ENCODE measurements at places on chromosomes 16 and 17. TPM values are rescaled to one million over a fixed set of nuclear protein-coding genes. Genes with fewer than 3 reads are reported as not detected.

Gene OR1A1
- not detected for total RNA-seq

Gene CIITA
- total RNA-seq: 7.2 TPM

Gene EVPLL
- total RNA-seq: not detected

Gene NDUFB10
- 390 TPM for total RNA-seq

Gene TCAP
- total RNA-seq: 4,725 TPM

DNA sequence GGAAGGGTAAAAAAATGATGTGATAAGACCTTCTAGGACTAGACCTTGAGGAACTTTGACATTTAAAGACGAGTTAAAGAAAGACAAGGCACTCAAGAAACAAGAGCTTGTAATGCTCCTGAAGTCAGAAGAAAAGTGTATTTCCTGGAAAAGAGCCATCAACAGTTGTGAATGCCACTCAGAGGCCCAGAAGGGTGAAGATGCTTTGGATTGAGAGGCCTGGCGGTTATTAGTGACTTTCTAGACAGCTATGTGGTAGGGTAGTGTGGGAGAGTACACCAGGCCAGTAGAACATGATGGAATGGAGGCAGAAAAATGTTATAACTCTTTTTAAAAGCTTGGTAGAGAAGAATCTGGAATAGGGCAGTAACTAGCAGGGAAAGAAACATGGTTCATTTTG lies 34.1 kb upstream of the ANKFN1 start:
- DNase-seq: no peak

GRCh38 chr16:22189473-22190080 lies 16.5 kb upstream of the EEF2K start:
- DNase-seq: no peak

GRCh38 chr16:27319257-27319965 lies 5.6 kb downstream of the IL4R start:
- DNase-seq: peak; percentile 29

DNA sequence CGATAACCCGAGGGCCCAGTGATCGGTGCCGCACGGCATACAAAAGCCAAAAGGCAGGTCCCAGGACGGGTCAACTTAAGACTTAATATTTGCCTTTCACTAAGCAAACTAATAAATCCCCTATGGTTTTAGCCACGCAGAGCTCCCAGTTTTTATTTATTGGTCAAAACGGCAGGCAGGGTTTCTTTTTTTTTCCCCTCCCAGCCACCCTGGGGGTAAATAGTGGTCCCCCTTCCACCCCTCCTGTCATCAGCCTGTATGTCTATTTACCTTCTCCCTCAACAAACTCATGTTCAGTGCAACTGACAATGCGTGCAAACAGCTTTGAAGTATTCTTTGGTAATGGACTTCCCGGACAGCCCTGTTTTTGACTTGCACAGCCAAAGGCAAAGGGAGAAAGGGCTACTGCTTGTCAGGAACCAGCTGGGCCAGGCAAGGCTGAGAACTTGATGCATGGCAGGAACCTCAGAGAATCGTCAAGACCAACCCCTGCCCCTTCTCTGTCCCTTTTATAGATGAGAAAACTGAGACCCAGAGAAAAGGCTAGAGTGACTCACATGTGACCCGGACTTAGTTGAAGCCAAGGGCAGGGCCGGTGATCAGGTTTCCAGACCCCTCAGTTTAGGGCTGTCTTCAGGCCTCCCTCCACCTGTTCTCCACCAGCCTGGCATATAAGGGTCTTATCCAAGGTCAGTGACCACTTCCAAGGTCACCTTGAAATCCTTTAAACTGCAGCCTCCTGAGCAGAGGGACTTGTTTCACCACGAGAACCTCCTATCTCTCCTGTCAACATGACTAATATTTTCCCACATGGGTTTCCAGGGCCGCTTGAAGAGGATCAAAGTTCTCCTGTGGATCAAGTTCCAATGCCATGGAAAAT lies 279.0 kb downstream of the SOX9 start:
- DNase-seq: no peak

DNA sequence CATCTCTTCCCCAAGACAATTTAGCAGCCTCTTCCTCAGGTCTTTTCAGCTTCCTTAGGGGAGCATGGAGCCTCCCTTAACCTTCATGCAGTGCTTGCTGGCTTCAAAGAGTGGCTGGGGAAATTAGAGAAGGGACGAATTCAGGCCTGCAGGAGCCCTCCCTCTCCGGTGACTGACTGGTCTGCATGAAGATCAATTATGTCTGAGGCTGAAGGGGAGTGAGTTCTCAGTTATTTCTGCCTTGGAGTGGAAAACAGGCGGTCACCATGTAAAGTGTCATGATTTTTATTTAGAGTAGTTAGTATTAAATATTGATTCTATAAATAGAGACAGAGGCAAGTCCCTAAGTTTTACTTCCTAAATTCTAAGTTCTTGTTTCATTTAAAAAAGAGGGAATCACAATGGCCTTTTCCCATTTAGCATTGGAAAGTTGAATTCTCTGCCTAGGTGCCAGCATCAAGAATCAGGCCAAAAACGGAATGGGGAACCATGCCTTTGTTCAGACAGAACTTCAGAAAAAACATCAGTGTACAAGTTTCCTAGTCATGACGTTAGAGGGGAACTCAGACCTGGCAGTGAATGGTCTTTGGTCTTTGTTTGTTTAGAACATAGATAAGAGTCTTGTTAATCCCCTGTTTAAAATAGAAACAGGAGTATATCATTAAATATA lies 4.4 kb downstream of the GABARAPL2 start:
- no peak for DNase-seq

DNA sequence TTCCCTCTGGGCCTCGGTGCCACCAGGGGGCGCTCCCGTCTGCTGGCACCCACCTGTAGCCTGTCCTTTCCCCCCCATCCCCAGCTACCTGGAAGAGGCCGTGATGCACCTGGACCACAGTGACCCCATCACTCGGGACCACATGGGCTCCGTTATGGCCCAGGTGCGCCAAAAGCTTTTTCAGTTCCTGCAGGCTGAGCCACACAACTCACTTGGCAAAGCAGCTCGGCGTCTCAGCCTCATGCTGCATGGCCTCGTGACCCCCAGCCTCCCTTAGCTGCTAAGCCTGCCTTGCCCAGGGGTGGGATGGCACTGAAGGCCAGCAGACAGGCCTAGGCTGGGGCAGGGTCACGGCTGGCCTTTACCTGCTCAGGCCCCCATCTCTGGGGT lies 818 bp upstream of the NRN1L start:
- no peak for DNase-seq

DNA sequence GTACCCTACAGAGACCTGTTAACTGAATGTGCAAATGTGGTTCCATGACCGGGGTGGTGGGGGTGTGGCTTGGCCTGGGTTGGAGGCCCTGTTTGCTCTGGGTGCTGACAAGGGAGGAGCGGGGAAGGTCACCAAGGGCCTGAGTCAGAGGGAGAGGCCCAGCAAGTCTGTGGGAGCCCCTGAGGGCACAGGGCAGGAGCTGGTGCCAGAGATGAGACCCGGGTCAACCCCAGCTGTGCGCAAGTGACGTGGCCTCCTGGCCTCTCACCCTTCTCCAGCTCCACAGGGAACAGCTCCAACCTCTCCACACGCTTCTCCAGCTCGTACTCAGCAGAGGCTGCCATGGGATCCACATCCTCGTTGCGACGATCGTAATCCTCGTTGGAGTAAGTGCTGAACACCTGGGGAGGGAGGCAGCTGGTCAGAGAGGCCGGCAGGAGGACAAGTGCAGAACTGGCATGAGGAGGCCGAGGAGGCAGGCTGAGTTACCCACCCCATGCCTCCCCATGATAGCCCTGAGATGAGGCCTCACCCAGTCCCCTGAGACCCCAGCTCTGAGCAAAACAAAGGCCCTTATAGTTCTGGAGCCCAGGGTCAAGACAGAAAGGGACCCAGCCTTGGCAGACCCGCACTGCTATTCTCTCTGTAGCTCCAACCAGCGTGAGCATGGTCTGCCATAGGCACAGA lies 5.5 kb downstream of the PPP1R9B start:
- DNase-seq: no peak

DNA sequence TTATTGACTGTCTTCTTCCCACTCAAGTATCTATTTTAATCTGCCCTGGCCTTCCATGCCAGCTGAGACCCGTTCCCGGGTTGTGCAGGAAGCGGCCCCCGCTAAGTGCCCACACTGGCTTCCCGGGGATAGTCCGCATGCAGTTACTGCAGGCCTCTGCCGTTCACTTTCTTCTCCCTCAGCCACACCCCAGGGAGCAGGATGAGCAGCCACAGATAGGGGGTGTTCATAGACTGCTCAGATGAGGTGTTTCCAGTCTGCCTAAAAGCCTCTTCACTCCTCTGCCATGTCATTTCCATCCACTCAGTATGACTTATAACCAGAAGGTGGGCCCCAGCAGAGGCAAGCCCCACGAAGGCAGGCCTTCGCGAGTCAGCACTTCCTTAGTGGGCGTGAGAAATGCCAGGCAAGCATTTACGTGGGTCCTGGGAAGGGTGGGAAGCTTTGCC lies 7.7 kb downstream of the MED9 start:
- DNase-seq: no peak

DNA sequence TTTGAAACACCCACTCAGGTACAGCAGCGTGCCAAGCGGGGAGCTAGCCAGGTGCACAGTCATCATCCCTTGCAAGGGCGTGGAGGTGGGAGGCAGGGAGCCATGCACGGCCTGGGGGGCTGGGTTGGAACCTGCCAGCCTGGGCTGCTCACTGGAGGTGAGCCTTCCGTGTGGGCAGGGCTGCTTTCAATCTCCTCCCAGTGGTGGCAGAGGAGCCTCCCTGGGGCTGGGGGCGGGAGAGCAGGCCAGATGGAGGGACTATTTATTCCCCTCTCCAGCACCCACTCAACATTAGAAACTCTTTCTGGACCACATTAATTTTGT lies 90.3 kb downstream of the KATNIP start:
- DNase-seq: no peak

GRCh38 chr17:49572226-49572625 lies 3.4 kb upstream of the NXPH3 start:
- DNase-seq: peak; percentile 67

DNA sequence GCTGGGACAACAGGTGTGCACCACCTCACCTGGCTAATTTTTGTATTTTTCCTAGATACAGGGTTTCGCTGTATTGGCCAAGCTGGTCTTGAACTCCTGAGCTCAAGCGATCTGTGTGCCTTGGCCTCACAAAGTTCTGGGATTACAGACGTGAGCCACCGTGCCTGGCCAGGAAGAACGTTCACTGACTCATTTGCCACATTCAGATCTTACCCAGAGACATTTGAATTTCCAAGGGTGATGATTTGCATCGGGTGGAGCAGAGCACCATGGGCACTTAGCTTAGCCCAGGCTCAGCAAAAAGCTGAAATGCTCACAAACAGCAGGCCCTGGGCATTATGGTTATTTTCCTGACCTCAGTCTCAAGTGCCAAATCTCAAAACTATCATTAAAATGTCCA lies 14.5 kb upstream of the ADORA2B start:
- peak; percentile 60 for DNase-seq

DNA sequence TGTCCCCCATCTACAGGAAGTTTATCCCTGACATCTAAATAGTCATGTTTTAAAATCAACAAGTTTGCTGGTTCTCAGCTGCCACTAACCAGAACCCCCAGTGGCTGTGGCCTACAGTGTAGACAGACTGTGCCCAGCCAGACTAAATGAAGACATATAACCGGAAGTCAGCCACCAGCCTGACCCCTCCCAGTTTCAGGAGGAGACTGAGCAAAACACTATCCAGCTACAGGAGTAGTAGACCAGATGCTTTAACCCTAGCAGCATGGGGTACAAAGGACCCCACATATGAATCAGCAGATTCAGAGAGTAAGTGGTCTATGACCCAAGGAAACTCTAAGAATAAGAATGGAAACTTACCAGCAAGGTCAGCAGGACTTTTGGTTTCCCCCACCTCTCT lies 83.4 kb downstream of the HIC1 start:
- DNase-seq: no peak

DNA sequence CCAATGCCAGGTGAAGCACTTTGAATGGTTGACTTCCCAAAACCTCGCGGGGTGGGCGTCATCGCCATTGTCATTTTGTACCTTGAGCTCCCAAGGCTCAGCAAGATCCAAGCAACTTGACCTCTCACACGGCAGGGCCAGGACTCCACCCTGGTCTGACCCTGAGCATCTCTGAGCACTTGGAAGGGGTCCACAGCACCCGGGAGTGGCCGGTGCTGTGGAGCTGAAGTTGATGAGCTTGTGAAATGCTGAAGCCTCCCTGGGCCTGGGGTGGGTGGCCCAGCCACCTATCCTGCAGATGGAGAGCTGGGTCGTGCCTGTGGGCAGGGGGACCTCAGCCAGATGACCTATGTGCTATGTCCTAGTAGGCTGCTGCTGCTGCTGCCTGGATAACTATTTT lies 283.3 kb upstream of the FOXF1 start:
- peak; percentile 62 for DNase-seq

DNA sequence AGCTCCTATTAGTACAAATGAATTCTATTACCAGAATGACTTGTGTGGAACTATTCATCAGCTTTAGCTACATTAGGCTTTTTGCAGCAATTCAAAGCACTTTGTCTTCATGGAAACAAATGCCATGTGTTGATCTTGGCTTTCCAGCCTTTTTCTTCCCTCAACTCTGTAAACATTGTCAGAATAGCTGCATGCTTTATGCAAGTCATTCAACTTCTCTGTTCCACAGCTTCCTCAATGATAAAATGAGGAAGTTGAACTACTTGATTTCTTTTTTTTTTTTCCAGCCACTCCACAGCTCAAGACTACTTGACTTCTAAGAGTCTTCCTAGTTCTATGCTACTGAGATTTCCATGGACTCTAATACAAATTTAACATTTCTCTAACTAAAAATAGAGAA lies 41.1 kb downstream of the KIAA0753 start:
- DNase-seq: no peak

- DNase-seq: no peak
Observed at GRCh38 chr17:57631871-57632270, 113.2 kb downstream of the CCDC182 start.

DNA sequence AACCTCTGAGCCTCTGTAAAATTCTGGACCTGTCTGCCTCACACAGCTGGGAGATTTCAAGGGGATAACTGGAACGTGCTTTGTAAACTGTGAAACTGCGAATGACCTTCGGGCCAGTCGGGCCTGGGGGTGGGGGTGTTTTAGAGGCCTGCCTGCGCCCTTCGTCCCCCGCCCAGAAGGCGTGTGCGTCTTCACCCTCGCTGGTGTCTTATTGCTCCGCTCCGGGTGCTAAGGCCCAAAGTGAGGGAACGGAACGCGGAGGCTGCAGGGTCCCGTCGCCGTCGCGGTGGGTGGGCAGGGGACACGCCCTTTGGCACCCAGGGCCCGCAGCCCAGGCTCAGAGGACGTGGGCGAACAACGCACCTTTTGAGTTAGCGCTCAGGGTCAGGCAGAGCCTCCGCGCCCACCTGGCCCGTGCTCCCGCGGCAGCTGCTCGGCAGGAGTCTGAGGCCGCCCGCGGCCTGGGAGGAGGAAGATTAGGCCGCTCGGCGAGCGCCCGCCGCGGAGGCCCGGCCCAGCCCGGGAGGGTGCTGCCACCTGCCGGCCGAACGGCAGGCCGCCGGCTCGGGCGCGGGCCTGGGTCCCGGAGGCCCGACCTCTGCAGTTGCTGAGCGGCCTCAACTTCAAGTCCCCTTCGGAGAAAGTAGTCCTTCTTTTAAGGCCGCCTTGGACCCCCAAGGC lies 29.7 kb downstream of the DCAKD start:
- peak; percentile 84 for DNase-seq
